ENCODE measurements at places on chromosomes 16 and 17. TPM values are rescaled to one million over a fixed set of nuclear protein-coding genes. Genes with fewer than 3 reads are reported as not detected.

Gene HAS3
- total RNA-seq: 6.6 TPM

DNA sequence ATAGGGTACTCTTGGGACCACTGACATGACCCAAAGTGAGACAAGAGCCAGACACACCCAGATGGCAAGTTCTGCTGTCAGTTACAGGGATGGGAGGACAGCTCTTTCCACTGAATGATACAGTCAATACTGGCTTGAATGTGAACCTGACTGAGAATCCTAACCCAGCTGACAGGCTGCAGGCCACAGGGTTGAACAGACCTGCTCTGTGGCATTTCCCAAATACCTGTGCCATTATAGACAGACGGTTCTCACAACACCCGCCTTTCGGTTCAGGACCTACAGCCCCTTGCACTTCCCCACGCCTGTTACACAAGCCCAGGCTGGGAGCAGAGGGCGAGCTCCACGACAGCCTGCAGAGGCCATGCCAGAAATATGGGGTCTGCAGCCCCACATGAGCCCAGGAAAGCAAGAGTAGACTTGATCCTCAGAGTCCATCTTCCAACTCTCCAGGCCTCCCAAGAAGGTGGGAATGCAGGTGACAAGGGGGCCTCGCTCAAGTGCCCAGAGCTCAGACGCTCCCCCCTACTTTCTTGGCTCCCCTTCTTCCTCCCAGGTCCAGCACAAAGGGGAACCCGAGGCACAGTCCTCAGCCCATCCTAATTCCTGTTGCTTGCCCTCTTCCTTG, 314.3 kb downstream of the SOX9 start:
- no peak for DNase-seq

DNA sequence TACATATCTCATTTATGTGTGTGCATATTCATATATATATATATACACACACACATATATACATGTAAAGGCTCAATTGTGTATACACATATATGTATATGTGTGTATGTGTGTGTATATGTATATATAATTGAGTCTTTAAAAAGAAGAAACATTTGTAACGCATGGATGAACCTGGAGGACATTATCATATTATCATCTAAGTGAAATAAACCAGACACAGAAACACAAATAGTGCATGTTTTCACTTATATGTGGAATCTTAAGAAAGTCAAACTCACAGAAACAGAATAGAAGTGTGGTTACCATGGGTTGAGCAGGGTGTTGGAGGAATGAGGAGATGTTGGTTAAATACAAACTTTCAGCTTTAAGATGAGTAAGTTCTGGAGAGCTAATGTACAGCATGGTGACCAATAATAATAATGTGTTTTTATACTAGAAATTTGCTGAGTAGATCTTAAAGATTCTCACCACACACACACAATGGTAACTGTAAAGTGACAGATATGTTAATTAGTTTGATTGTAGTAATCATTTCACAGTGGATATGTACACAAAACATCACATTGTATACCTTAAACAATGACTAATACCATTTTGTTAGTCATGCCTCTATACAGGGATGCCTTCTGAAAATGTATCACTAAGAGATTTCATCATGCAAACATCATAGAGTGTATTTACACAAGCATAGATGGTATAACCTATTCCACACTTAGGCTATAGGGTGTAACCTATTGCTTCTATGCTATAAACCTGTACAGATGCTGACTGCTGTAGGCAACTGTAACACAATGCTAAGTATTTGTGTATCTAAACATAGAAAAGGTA, 132.6 kb upstream of the CACNG5 start:
- DNase-seq: no peak

DNA sequence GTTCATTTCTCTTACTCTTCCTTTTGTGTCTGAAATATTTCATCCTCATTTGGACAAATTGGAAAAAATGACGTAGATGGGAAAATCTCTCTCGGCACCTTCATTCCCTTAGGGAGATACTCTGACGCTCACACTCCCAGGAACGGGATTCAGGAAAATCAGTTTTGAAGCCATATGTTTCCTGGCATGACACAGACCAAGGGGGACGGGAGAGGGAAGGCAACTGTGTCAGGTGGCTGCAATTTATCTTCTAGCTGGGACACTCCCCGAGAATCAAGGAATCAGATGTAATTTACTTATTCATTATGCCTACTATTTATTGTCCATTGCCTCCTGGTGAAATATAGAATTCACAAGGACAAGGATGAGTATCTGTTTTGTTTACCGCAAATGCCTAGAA, 65.5 kb downstream of the IRX5 start:
- DNase-seq: no peak

Gene HOXB4
- total RNA-seq: not detected

DNA sequence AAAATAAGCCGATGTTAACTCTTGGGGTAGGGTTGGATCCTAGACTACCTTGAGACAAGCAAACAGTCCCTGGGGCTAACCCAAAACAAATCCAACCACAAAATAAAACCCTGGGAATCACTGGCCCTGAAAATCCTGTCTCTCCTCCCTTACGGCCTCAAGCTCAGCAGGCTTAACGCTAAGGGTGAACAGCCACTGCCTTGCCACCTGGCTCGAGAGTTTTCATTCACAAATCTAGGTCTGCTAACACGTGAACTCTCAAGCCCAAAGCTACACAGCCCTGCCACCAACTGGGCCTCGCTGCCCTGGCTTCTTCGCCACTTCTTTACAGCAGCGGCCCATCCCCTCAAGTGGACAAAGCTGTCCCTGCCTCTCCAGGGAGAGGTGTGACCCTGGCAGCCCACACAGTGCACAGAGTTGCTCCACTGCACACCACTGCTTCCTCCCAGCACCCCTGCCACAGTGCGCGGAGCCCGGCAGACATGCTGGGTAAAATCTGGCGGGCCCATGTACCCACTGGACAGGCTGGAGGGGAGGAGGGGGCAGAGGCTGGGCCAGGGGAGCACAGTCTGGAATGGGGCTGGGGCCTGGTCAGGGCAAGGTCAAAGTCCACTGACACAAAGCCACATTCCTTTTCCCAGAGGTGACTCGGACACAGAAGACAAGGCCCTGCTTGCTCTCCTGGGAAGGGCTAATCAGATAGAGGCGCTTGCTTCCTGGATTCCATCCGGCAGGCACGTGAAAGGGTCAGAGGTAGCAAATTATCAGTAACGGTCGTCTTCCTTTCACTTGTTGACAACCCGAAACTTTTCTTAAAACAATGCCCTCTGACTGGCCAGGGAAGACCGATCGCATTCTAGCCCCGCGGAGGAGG, 996 bp downstream of the PCYT2 start:
- DNase-seq: no peak

Gene ADGRG1
- total RNA-seq: 31.4 TPM

DNA sequence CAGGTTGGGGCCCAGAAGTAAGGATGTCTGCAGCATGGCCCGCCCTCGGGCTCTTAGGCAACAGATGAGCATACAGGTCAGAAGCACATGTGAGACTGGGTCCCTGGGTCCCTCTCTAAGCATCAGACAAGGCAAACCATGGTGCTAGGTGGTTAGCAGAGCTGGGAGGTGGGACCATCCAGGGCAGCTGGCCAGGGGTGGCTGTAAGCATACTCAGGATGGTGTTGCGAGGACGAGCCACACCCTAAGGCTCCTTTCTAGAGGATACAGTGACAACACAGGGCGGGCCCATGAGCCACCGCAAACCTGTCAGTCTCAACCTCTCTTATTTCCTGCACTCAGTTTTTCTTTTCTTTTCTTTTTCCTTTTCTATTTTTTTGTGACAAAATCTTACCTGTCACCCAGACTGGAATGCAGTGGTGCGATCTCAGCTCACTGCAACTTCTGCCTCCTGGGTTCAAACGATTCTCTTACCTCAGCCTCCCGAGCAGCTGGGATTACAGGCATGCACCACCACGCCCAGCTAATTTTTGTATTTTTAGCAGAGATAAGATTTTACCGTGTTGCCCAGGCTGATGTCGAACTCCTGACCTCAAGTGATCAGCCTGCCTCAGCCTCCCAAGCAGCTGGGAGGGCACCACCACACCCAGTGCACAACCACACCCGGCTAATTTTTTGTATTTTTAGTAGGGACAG, 3.6 kb downstream of the FA2H start:
- DNase-seq: no peak

DNA sequence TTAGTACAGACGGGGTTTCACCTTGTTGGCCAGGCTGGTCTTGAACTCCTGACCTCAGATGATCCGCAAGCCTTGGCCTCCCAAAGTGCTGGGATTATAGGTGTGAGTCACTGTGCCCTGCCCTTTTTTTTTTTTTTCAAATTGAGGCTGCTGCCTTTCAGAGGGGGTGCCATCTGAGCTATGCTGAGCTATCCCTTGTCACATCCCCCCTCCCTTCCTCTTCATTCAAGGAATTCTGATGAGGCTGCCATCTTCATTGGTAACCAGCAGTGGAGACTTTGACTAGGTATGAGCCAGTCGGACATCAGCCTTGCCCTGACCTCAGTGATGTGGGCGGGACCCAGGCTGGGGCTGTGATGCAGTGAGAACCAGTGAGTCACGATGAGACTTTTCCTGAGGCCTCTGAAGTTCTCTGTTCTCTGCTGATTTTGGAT, 24.4 kb upstream of the GPT2 start:
- no peak for DNase-seq

Gene NPB
- total RNA-seq: 2.0 TPM

GRCh38 chr16:14559809-14560241, 70.2 kb downstream of the PARN start:
- DNase-seq: no peak

DNA sequence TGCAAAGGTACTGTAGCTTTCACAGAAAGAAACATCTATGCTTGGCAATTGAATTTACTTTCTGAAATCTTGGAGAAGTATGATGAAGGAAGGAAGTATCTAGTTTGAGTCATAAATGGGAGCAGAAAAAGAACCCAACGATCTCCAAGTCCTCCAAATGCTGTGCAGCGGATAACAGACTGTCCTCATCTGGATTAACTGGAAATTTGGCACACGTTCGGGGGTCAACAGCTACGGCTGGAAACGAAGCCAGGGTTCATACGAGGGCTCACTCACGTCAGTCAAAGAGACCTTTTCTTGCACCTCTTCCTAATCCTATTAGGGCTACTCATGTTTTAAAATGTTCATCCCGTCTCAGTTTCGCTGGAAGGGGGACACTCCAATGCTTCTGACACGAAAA, 152.0 kb downstream of the ZFHX3 start:
- no peak for DNase-seq

GRCh38 chr17:11908711-11909146, 88.5 kb downstream of the ZNF18 start:
- DNase-seq: no peak

- no peak for DNase-seq
Observed at GRCh38 chr17:78226759-78227454, 4.5 kb upstream of the TMEM235 start.

GRCh38 chr16:52680993-52681392, 134.1 kb upstream of the TOX3 start:
- DNase-seq: no peak

DNA sequence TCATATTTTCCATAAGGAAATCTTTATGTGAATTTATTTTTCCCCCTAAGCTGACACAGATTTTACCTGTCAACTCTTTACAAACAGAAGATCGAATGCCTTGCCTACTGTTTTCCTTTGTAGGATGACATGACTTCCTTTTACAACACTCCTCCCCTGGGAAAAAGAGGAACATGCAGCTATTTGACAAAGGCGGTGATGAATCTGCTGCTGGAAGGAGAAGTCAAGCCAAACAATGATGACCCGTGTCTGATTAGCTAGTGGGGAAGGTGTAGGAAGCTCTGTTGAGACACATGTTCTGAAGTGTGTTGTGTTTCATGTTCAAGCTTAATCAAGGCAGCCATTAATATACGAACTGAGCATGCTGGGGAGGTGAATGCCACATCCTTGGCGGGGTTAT, 238.0 kb downstream of the PHKB start:
- no peak for DNase-seq

GRCh38 chr16:26598061-26598460, 468.7 kb upstream of the C16orf82 start:
- DNase-seq: no peak

GRCh38 chr17:13030459-13031300, 12.9 kb upstream of the ELAC2 start:
- DNase-seq: no peak

Gene HAP1
- total RNA-seq: 0.16 TPM

DNA sequence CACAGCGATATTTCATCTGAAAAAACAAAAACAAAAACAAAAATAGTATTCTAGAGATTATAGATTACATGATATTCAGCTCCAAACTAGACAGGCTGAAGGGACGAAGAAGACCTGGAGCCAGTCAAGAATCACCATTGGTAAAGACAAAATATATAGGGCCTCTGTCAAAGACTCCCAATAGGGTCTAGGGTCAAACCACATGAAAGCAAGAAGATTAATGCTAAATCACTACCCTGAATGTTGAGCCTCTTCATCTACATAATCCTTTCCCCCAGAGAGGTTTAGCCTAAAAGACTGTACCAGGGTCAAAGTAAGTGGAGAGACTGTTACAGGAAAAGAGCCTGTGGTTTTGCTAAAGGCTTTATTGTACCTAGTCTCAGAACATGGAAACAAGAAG, 10.8 kb upstream of the NME1 start:
- DNase-seq: no peak

GRCh38 chr16:2902337-2903130, 9.2 kb upstream of the FLYWCH1 start:
- DNase-seq: no peak

DNA sequence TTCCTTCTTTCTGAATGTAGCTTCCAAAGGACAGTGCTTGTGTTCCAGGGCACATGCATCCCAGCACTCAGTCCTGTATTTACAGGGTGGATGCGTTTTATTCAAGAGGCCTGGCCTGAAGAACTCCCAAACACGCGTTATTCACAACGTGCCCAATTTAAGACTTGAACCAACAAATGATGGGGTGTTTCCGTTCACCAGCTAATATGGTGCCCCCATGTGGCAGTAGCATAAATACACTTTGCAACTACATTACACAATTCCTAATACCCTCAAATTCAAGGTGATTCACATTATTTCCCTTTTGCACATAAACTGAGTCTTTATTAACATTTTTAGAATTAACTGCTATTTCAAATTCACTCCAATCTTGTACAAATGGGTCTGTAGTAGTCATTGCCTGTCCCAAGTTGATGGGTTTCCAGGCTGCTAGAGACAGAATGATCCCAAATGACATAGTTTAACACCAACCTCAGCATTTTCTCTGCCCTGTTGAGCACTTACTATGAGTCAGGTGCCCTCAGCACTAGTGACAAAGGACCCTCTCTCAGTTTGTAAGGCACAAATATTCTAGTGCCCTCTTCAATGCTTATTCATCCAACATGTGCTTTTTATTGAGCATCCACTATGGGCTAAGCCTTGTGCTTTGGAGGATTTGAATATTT, 26.9 kb downstream of the HSD17B2 start:
- no peak for DNase-seq

DNA sequence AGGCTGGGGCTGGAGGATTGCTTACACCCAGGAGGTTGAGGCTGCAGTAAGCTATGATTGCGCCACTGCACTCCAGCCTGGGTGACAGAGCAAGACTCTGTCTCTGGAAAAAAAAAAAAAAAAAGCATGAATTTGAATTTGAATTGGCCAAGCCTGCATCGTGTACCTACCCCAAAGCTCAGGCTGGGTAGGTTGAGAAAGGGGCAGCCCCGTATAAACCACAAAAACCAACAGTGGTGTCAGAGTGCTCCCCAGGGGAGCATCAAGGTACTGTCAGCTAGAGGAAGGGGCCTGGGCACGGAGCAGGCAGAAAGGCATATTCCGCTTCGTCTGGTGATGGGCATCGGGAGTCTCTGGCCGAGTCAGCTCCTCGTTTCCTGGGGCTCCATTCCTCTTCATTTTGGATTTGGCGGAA, 40.9 kb downstream of the RAP1GAP2 start:
- DNase-seq: no peak

Measured in occipital lobe (tissue), 3 donors.